ENCODE measurements at places on chromosomes 2 and 18. TPM values are rescaled to one million over a fixed set of nuclear protein-coding genes. Genes with fewer than 3 reads are reported as not detected.

Gene MEP1B
- total RNA-seq: not detected

Gene ERICH2
- not detected for total RNA-seq

Gene PROM2
- total RNA-seq: under 0.01 TPM

Gene KCNK3
- 0.38 TPM for total RNA-seq

Gene FBXO15
- 0.38 TPM for total RNA-seq

Gene GPAT2
- 7.6 TPM for total RNA-seq

Gene ERFE
- 2.8 TPM for total RNA-seq

Gene CMPK2
- total RNA-seq: 0.38 TPM

Gene MSTN
- 0.56 TPM for total RNA-seq

Gene DNAJC5G
- not detected for total RNA-seq

Gene RFX8
- total RNA-seq: 6.7 TPM

Gene L3MBTL4
- under 0.01 TPM for total RNA-seq

Gene CYTIP
- total RNA-seq: 5.9 TPM

Gene SULT1C3
- total RNA-seq: not detected

Gene CAPN13
- under 0.01 TPM for total RNA-seq

Gene AGXT
- total RNA-seq: not detected

Gene ZNF892
- 4.0 TPM for total RNA-seq

Gene SDC1
- 14.4 TPM for total RNA-seq

Gene SP9
- not detected for total RNA-seq

Gene IFT172
- 26.8 TPM for total RNA-seq

Gene TXNDC2
- not detected for total RNA-seq

Gene ARPC2
- 299 TPM for total RNA-seq

Gene ITGA6
- total RNA-seq: 22.6 TPM

Gene DARS1
- total RNA-seq: 117 TPM

Gene TRIM43
- total RNA-seq: not detected

Gene IL18R1
- total RNA-seq: 0.96 TPM

Gene CD207
- total RNA-seq: not detected

Gene CGREF1
- total RNA-seq: 14.9 TPM

Gene GAREM2
- 1.4 TPM for total RNA-seq

Gene NTSR2
- total RNA-seq: not detected

Gene NETO1
- not detected for total RNA-seq

Gene TMEM237
- 71.7 TPM for total RNA-seq

Gene GAD1
- under 0.01 TPM for total RNA-seq

Gene RAMP1
- 3.1 TPM for total RNA-seq

Gene CDH7
- not detected for total RNA-seq

Gene XRCC5
- 316 TPM for total RNA-seq

Gene TUBA3E
- not detected for total RNA-seq

Gene FOXI3
- not detected for total RNA-seq

Gene GTF2A1L
- 1.1 TPM for total RNA-seq

Gene UGT1A8
- total RNA-seq: not detected

Gene KATNAL2
- total RNA-seq: 0.96 TPM

Gene BMP10
- not detected for total RNA-seq

Gene NXPH2
- total RNA-seq: 0.28 TPM

Gene CD302
- 5.4 TPM for total RNA-seq

Gene DHRS9
- total RNA-seq: 0.19 TPM

Gene UNC50
- 64.5 TPM for total RNA-seq

Gene ICA1L
- 2.8 TPM for total RNA-seq

Gene B3GNT7
- total RNA-seq: under 0.01 TPM

Gene UPP2
- not detected for total RNA-seq

Gene ASTL
- not detected for total RNA-seq

Gene CABYR
- total RNA-seq: 5.9 TPM

Gene FOXD4L1
- 0.19 TPM for total RNA-seq

Gene KLHL41
- 0.38 TPM for total RNA-seq
